ENCODE measurements at places on chromosomes 11 and 22.

- DNase-seq = peak; percentile 83
Measured at GRCh38 chr11:65572356-65573051, at the start of gene FAM89B. Gene FAM89B, plus strand, starts transcription at chr11:65572538. Its CDS starts 132 bp downstream, at chr11:65572670.

DNA sequence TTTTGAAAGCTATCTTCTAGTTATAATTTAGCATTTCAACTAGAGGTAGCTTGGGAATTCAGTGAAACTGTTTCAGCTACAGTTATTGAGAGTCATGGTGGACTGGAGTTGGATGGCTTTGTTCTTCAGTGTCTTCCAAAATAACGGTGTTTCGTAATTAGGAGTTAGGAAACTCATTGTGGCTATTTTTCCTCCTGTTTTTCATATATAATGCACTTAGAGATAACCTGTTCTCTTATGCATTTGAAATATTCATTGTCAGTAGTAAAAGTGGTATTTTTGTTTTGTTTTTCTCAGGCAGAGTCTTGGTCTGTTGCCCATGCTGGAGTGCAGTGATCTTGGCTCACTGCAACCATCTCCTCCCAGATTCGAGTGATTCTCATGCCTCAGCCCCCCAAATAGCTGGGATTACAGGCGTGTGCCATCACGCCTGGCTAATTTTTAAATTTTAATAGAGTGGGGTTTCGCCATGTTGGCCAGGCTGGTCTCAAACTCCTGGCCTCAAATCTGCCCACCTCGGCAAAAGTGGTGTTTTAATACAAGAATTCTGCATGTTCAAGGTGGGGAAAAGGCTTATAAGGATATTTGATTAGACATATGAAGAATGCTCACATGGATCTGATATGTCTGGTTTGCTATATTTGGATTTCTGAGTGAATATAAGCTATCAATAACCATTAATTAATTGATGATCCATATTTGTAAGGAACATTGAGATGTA lies 12.7 kb downstream of the PDHX start:
- peak; percentile 37 for DNase-seq

- DNase-seq = peak; percentile 18
Measured at GRCh38 chr11:95453616-95454171, 222.7 kb upstream of the SESN3 start.

DNA sequence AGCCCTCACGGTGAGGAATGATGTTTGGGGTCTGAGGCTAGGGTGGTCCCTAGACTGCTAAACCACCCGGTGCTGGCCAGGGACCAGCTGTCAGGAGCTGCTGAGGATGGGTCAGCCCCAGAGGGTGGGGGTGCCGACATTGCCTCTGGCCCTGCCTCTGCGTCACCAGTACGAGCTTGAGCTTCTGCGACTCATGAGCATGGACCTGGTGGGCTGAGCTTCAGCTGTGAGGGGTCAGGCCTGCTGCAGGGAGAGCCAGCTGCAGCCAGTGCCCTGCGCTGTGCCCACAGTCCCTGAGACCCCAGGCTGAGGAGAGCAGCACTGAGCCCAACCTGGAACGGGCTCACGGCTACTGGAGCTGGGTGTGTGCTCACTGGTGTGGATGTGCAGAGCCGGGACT lies 7.0 kb downstream of the DERL3 start:
- DNase-seq = no peak

GRCh38 chr11:40797981-40798380 lies 661.5 kb downstream of the LRRC4C start:
- no peak for DNase-seq

GRCh38 chr11:96397863-96398262 lies 8.1 kb downstream of the JRKL start:
- no peak for DNase-seq

DNA sequence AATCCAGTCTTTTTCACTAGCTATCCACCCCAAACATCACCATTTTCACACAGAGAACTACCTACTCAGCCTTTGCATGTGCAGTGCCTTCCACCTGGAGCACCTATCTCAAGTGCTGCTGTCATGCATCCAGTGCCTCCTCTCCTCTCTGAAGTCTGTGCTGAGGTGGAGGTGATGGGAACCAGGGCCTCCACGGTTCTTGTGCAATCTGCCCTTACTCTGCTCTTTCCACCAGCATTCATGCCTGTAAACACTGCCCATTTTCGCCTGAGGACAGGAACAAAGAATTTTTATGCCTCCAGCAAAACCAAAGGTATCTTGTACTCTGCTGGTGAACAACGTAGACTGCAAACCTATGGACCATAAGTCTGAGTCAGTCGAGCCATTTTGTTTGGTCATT lies 27.0 kb downstream of the PITPNB start:
- DNase-seq = no peak

DNA sequence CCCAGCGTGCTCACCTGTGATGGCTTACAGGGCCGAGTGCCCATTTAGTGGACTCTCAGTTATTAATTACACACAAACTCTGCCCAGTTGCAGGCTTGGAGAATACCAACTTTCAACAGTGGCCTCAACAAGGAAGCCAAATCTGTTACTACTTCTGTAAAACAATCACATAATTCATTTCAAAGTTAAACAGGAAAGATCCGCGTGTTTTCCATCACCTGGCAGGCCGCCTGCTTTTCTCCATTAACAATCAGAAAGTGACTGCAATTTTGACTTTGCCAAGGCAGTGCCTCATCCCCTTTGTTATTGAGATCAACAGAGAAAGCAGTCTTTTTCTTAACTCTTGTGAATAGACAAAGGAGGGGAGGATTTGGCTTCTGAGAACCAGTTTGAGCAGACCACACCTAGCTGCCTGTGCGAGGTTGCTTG lies 77.7 kb downstream of the BARX2 start:
- DNase-seq = no peak
